Activated CD4-positive, CD25-positive, alpha-beta regulatory T cell treated with anti-CD3 and anti-CD28 coated beads, Interleukin-2, amount 50 U/mL, for 24 hours (primary cell): ENCODE measurements at places on chromosomes 2 and 18.

GRCh38 chr2:152920846-152921245 is 202.4 kb downstream of the ARL6IP6 start:
- no peak for ATAC-seq

DNA sequence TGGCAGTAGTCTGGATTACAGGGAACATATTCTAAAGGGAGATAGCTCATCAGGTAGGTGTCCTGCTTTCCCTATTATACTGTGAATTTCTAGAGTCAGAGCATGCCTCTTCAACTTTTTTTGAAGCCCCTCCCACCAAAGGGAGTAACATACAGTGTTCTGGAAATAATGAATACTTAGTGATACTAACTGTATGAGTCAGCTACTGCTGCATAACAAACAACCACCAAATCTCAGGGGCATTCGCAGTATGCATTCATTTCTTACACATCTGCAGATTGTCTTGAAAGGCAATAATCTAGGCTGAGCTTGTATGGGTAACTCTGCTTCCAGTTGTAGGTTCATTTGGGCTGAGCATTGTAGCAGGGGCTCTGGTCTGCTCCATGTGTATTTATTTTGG is 409.7 kb upstream of the SPRED2 start:
- ATAC-seq, result no peak

GRCh38 chr18:24214913-24215312 is 76.1 kb downstream of the CABYR start:
- no peak for ATAC-seq

DNA sequence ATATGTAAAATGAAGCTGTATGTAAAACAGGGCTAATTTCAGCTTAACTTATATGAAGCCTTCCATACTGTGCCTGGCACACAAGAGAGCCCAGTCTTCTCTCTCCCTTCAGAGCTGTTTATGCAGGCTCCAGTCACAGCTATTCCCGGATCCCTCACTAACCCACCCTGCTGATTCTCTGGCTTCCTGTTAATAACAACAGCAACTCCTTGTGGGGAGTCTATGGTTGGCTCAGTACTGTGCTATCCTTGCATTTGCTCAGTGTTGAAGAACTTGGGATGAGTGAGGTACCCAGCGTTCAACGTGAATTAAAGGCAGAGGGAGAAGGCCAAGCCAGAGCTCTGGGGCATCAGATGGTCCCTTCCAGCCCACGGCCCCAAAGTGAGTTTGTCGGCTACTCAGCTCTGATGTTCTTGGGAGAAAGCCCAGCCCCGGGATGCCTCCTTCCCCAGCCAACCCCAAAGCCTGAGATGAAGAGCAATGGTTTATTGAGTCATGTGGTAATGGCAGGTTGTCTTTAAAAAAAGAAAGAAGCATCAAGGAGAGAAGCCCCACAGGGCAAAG is 43.2 kb downstream of the PSD4 start:
- no peak for ATAC-seq

GRCh38 chr2:235551965-235552364 is 58.1 kb downstream of the AGAP1 start:
- ATAC-seq, result no peak

DNA sequence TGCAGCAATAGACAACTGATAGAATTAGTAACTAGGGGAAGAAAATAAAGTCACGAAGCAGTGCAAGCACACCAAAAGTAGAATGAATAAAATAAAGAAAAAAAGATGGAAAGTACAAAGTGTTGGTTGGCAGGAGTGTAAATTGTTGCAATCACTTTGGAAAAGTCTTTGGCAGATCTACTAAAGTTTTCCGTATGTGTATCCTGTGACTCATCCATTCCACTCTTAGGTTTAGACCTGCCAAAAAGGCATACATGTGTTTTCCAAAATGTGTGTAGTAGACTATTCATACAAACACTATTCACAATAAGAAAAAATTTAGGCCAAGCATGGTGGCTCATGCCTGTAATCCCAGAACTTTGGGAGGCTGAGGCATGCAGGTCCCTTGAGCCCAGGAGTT is 282.1 kb upstream of the FSIP2 start:
- no peak for ATAC-seq

GRCh38 chr2:12731701-12732280 is 15.1 kb downstream of the TRIB2 start:
- ATAC-seq, result no peak

- ATAC-seq, result no peak
These were observed 207.9 kb upstream of the SALL3 start for GRCh38 chr18:78771496-78772359.

DNA sequence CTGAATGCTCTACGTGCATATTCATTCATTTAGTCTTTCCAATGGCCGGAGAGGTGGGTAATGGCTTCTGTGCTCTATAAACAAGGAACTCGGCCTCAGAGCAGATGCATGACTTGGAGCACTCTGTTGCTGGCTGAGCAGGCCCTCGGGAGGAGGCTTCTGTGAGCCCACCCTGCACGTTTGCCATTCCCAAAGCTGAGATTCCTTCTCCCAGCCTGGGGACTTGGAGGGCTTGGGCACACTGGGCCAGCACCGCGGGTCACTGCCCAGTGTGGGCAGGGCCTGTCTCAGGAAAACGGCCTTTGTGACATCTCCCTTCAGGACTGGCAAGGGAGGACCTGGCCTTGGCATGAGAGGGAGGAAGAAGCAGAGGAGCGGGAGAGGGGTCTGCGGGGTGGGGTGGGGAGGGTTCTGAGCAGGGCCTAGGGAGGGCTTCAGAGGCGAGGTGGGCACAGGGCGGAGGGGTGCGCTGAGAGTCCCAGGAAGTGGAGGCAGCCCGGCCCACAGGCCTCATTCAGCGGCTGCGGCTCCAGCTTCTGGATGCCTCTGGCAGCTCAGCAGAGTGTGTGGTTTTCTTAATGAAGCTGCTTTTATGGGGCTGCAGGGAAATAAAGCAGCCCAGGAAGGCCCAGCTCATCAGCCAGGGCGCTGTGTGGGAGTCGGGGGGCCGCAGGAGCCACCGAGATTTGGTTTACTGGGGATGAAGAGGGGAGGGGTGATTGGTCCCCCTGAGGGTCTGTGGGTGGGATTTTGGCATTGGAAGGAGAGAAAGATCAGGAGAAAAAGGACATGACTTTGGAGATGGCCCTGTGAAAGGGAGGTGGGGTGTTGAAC is 51.7 kb upstream of the OTOF start:
- no peak for ATAC-seq

GRCh38 chr2:18437909-18438308 is 122.5 kb downstream of the RDH14 start:
- no peak for ATAC-seq

DNA sequence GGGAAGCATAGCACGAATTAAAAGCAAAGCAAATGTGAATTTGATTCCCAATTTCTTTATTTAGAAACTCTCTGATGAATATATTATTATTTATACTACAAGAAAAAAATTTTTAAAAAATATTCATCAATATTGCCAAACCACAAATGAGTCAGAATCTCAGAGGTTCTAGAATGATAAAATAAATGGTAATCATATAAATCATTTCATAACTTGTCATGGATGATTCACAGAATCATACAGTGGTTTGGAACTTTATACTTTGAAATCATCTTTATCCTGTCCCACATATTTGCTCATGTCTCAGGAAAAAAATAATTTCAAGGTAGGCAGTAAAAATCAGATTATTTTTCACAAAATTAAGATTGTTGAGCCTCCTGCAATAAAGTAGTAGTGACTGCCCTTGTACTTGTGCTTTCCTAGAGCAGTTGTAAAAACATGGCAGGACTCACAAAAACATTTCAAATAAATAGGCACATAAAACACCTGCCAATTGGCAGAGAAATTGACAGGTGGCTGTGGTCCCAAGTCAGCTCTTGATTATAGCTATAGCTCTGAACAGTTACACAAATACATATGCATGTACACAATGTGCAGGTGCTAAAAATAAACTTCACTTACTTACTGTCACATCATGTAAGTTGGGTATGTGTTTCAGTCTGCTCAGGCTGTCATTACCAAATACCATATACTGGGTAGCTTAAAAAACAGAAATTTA is 273.9 kb upstream of the SESTD1 start:
- no peak for ATAC-seq

- ATAC-seq, result no peak
These were observed 1038.2 kb upstream of the POU3F3 start for GRCh38 chr2:103815731-103816130.

DNA sequence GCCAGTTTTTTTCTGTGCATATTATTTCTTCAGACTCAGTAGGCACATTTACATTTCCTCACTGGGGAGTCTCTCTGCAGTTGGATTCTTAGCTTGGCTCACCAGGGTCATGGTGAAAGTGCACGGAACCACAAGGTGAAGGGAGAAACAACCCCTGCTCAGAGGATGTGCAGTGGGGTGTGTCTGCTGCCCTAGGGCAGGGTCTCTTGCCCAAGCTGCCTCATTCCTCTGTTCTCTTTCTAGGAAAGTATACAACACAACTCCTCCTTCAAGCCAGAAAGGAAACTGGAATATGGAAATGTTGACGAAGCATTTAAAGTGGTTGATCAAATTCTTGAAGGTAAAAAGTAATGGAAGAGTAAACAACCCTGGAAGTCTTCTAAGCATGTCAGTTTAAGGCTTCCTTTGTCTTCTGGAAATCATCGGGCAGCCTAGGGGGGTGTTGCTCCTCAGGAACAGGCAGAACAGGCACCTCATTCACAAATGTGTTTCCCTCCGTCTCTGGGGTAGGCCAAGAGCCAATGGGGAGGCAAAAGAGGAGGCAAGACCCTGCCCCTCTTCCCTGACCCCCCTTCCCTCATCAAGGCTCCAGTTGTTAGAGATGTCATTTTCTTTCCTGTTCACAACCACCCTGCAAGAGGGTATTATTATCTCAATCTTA is 41.4 kb downstream of the AOX1 start:
- ATAC-seq, result no peak

GRCh38 chr2:166419616-166419934 is 43.8 kb upstream of the SCN9A start:
- no peak for ATAC-seq

DNA sequence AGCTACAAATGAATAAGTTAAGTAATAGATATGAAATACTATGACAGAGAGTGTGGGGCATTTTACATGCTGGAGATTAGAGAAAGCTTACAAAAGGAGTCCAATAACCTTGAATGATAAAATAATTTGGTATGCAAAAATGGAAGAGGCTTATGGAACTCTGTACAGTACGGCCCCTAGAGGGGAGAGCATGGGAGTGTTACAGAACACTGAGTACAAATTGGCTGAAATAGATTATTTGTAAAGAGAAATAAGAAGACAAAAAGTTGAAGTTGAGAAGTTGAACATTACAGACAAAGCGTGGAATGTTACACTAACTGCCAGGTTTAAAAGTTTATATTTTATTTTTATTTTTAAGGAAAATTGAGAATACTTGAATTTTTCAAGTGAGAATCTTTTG is 192.1 kb upstream of the DOK6 start:
- no peak for ATAC-seq

- ATAC-seq, result no peak
These were observed 122.9 kb upstream of the ST6GAL2 start for GRCh38 chr2:107008843-107009242.

DNA sequence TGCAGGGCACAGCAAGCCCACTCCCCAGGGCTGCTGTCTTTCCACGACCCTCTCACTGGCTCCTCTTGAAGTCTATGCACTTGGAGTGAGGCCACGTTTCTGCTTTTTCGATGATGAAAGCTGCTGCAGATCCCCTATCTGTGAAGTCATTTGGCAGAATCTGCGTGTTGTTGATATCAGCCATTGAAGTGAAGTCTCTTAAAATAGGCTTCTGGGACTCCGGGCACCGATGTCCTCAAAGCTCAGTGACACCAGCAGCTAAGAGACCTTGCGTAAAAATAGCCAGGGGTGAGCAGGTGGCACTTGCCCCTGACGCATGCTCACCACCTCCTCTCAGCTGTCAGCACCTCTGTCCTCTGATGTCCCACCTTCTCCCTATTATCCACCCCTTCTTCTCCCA is 89.4 kb upstream of the FHL2 start:
- ATAC-seq, result no peak

DNA sequence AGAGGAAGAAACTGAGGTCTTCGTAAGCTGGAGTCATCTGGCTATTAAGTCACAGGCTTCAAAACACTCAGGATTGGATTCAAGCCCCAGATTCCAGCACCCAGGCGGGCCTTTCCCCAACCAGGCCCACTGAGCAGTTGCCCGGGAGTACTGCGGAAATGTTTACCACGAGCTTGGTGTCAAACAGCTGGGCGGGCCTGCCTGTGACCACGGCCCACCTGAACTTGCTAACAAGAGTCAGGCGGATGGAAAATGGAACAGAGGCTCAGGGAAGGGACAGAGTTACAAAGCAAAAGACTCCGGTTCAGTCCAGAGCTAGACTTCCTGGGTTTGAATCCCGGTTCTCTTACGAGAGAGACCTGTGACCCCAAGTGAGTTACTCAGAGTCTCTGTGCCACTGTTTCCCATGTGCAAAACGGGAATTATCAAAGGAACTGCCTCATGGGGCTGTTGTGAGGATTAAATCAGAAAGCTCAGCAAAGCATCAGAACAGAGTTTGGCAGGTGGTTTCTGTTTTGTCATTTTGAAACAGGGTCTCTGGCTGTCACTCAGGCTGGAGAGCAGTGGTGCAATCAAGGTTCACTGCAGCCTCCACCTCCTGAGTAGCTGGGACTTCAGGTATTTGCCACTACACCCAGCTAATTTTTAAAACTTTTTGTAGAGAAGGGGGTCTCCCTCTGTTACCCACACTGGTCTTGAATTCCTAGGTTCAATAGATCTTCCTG is 49.0 kb upstream of the TFCP2L1 start:
- peak; percentile 27 for ATAC-seq

- no peak for ATAC-seq
These were observed 12.9 kb upstream of the IKZF2 start for GRCh38 chr2:213164263-213164662.

DNA sequence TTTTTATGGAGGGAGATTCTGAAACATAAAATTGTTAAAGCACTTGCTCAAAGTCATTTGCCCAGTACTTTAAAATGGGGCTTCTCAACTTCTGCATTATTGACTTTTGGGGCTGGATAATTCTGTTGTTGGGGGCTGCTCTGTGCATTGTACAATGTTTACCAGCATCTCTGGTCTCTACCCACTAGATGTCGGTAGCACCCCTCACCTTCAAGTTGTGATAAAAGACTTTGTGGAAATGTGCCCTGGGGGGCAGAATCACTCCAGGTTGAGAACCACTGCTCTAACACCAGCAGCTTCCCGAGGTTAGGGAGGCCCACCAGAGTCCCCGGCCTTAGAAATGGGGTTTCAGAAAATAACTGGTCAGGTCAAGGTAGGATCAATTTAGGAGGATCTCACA is 26.8 kb upstream of the CUL3 start:
- no peak for ATAC-seq

GRCh38 chr2:132875193-132875592 is 205.2 kb upstream of the LYPD1 start:
- no peak for ATAC-seq

DNA sequence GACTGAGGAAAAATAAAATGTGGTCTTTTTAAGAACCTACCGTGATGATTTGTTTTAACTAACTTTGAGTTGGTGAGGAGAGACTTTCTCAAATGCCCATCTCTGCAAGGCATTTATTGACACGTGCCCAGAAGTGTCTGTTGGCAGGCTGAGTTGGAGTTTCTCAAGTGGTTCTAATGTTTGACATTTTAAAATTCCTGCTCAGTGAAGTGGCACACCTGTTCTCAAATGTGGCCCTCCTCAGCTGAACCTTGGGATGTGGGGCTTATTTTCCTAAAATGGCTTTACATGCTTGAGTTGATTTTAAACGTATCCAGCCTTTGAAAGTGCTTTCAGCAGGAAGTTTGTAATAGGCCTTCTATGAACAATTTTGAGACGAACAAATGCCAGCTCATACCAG is 876 bp upstream of the CAVIN2 start:
- ATAC-seq, result no peak

GRCh38 chr2:55422876-55423665 is 3.4 kb upstream of the CCDC88A start:
- no peak for ATAC-seq

GRCh38 chr2:175737722-175738361 is 264.2 kb downstream of the LNPK start:
- no peak for ATAC-seq
